ENCODE measurements at places on chromosomes 12 and 14.

DNA sequence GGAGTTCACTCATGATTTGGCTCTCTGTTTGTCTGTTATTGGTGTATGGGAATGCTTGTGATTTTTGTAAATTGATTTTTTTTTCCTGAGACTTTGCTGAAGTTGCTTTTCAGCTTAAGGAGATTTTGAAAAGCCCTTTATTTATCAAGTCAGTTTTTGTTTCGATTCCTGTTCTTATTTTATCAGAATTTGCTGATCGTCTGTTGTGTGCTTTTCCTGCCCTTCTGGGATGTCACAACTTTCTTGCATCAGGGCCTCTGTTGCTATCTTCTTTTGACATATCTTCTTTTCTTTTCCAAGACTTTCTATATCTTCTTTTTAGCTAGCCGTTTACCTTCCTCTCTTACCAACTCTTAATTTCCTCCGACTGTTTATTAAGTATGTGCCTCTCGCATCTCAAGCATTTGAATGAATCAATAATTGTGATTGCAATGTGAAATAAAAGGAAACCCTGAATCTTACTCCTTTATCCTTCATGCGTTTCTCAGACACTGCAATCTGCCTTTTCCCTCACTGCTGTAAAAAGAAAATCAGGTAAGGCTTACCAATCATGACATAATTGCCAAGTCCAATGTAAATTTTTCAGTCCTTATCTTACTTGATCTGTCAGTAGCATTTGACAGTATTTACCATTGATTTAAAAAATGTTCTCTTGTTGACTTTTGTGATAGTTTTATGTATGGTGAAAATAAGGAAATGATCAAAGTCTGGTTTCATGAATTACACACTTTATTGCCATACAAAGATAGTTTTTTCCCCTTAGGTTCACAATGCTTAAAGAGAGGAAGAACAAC is 53.0 kb downstream of the ETNK1 start:
- no peak for DNase-seq

DNA sequence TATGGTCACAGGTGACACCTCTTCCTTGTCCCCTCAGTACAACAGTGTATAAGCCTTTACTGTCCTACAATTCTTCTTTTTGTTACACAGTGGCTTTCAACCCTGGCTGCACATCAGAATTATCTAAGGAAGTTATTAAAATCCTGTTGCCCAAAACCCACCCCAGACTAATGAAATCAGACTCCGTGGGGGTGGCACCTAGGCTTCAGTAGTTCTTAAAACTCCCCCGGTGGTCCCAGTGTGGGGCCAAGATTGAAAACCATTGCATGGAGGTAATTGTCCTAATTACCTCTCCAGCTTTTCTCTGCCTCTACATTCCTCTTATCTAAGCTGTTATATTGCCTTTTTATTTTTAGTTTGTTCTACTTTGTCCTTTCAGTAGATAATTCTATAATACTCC is 172.8 kb downstream of the DAD1 start:
- DNase-seq: no peak

DNA sequence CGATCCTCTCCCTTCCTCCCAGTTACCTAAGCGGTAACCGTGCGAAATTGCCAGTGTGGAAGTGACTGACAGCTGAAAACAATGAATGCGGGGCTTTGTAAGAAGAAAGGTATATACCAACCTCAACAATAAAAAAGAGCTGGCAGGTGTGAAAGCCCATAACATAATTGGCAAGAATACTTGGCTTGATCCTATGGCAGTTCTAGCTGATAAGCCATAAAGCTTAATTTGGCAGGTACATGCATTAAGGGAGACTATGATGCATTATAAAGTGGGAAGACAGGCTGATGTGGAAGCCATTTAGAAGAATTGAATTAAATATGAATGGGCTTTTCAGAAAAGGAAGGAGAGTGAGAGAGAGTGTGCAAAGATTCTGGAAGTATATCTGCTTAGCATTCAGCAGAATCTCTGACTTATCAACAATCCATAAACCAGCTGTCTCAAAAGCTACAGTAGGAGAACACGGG is 71.3 kb downstream of the CRACR2A start:
- no peak for DNase-seq

- DNase-seq: no peak
These were observed 7.7 kb downstream of the KCNA5 start for GRCh38 chr12:5051334-5051733.

DNA sequence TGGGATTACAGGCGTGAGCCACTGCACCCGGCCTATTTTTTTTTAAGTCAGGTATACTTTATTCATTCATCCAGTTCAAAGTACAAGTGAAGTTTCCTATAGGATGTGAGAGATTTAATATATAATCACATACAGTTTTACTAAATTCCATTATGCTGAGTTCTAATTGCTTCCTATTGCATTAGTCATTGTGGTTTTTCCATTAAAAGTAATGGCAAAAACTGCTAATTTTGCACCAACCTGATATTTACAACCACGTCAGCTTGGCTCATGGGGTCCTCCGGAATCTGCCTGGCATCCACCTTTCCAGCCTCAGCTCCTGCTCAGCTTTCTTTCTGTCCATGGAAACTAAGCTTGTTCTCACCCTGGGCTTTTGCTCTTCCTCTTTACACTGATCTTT is 67.0 kb upstream of the CSRP2 start:
- no peak for DNase-seq

- DNase-seq: no peak
These were observed 20.9 kb downstream of the HIP1R start for GRCh38 chr12:122855928-122856831.

Measured in stimulated activated CD4-positive, alpha-beta T cell treated with anti-CD3 and anti-CD28 coated beads, Interleukin-4, amount 100 ng/mL, for 4 hours (primary cell).